Frontal cortex (tissue), 4 donors: ENCODE measurements at places on chromosomes 11 and 22. TPM values are rescaled to one million over a fixed set of nuclear protein-coding genes. Genes with fewer than 3 reads are reported as not detected.

Gene PITPNB
- total RNA-seq, result 39.1 TPM

- DNase-seq, result no peak
These were observed 78.8 kb downstream of the CABIN1 start for GRCh38 chr22:24089951-24090350.

DNA sequence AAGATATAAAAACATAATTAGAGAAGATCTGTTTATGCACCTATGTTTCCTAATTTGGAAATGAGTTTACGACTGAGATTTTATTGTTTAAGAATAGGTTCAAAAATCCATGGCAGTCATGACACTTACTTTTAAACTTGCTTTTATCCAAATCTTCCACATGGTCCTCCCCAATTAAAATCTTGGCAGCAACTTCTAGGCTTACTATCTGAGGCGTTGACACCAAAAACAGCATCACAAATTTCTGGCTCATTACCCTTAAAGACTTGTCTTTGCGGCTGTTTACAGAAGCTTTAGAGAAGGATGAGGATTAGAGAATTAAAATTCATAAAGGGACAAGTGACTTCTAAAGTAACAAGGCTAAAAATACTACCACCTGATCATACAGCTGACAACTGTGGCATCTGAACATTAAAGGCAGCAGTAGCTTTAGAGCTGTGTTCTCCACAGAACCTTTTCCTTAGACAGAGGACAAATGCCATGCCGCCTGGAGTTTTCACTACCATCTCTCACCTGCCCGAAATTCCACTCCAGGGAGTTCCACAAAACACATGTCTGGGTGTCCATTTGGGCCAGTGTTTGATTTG is 6.4 kb downstream of the E2F8 start:
- no peak for DNase-seq

GRCh38 chr11:120985718-120986569 is 38.0 kb upstream of the TBCEL start:
- peak; percentile 31 for DNase-seq

Gene MYO18B
- total RNA-seq, result not detected
